Epithelial cell of prostate (primary cell): ENCODE measurements at places on chromosomes 5 and 9.

GRCh38 chr5:135245521-135246499 lies 153.2 kb downstream of the MACROH2A1 start:
- no peak for DNase-seq

DNA sequence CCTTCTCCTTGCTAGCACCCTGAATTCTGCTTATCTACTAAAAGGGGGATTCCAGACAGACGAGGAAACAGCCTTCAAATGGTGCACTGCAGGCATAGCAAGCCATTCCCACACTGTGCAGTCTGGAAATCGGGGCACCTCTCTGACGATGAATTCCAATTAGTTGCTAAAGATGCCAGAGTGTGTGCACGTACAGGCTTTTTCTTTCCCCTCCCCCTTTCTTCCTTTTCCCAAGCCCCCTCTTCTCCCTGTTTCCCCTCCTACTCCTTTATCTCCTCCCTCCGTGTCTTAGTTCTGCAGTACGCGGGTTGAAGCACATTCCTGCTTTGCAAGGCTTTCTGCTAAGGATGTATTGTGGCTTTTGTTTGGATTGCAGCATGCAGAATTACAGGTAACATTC lies at the start of gene GPR21:
GPR21 (plus strand) TSS at position 316 of the 400 bp plus-strand sequence. CDS start 900 bp downstream, outside the sequence.
- no peak for DNase-seq

- DNase-seq, result no peak
These were observed 104.0 kb downstream of the FSTL4 start for GRCh38 chr5:133508331-133508730.

GRCh38 chr5:111774525-111774924 lies 17.5 kb upstream of the NREP start:
- DNase-seq, result no peak

- DNase-seq, result no peak
These were observed 8.7 kb upstream of the AGPAT2 start for GRCh38 chr9:136695955-136696354.

GRCh38 chr5:1137567-1138444 lies 25.9 kb upstream of the SLC12A7 start:
- no peak for DNase-seq

GRCh38 chr5:127451096-127451495 lies 66.3 kb upstream of the PRRC1 start:
- no peak for DNase-seq

DNA sequence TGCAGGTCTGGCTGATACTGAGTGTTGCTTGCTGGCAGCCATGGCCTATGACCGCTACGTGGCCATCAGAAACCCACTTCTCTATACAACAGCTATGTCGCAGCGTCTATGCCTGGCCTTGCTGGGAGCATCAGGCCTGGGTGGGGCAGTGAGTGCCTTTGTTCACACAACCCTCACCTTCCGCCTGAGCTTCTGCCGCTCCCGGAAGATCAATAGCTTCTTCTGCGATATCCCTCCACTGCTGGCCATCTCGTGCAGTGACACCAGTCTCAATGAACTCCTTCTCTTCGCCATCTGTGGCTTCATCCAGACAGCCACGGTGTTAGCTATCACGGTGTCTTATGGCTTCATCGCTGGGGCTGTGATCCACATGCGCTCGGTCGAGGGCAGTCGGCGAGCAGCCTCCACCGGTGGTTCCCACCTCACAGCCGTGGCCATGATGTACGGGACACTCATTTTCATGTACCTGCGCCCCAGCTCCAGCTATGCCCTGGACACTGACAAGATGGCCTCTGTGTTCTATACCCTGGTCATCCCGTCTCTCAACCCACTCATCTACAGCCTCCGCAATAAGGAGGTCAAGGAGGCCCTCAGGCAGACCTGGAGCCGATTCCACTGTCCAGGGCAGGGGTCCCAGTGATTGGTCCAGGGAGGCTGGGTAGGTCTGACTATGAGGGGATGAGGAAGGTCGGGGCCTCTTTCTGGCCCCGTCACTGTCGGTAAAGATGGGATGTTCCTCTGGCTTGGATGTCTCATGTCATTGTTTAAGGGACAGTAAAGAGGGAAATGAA lies 718 bp downstream of the OR5C1 start:
- DNase-seq, result no peak

GRCh38 chr5:176844706-176845391 lies 34.5 kb downstream of the UNC5A start:
- DNase-seq, result no peak

DNA sequence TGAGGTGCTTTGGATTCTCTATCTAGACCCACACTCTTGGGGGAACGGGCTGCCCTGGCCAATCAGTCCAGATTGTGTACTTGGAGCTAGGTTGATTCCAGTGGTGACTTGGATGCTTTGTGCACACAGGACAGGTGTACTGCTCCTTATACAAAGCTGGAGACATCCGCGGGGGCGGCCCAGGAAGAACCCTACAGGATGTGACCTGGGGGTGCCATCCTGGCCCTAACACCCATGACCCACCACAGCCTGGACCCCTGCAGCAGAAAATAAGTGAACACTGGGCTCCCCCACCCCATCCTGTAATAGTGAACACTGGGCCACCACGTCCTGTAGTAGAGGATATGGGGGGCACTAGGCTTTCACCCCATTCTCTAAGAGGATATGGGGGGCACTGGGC lies 12.1 kb upstream of the PLEKHG4B start:
- no peak for DNase-seq

DNA sequence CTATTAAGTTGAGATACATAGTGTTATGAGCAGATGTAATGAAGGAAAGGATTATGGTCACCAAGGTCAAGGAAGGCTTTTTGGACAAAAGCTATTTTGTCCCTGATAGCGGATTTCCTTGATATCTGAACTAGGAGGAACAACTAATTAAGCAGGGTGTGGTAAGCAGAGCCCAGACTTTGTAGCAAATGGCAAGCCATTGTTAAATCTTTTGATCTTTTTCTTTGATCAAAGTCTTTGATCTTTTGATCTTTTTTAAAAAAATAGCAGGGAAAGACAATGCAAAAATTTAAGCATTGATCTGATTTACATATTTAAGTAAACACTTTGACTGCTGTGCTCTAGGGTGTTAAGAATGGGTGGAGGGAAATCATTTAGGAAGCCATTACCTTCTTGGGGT lies 1242.0 kb downstream of the MAT2B start:
- no peak for DNase-seq
